ENCODE measurements at places on chromosomes 6 and 20.

DNA sequence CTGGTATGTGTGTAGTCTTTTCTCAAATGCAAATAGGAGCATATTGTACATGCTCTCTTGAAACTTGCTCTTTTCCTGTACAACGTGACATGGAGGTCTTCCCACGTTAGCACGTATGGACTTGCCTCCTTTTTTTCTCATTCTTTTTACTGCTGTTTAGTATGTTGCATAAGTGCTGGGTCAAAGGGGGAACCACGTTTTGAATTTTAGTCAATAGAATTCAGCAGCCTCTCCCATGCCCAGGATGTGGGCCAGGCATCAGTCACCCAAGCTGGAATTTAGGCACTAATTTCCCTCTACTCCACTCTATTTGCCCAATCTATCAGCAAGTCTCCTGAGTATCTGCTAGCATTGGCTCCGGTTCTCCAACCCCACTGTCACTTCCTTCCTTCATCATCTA lies 41.5 kb upstream of the RNF24 start:
- DNase-seq = no peak

DNA sequence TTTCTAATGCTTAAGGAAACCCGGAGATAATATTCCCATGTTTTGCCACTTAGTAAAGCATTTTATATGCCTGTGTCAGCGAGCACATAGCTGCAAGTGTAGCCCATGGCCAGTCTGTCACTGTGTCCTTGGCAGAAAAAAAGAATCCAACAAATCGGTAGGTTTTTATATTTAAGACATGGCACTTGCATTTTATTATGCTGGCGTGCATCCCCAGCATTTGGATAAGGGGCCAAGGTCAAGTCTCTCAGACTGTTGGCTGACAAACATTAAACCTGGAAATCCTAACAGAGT lies 1.2 kb upstream of the ZNF184 start:
- no peak for DNase-seq

DNA sequence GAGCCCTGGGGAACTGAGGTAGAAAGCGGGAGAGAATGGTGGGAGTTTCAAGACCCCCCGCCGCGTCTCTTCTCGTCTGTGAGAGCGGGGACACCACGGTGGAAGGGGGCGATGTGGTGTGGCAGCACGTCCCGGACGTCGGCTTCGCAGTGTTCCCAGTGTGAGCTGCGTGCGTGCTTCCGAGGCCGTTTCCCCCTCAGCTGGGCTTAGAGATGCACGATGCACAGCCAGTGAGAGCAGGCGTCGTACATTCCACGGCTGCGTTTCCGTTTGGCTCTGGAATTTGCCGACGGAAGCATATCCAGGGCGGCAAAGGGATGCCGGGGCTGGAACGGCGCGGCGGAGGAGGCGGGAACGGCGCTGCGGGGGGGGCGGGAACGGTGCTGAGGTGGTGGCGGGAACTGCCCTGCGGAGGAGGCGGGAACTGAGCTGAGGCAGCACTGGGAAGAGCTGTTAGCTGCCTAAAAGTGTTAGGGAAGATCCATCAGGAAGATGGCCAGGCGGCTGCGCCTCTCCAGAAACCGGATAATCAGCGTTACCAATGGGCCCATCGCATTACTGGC lies 37.7 kb downstream of the KIF25 start:
- DNase-seq = no peak

GRCh38 chr20:48877304-48877703 lies 44.2 kb upstream of the ARFGEF2 start:
- no peak for DNase-seq

GRCh38 chr6:35008858-35009257 lies 119.8 kb downstream of the ANKS1A start:
- no peak for DNase-seq

DNA sequence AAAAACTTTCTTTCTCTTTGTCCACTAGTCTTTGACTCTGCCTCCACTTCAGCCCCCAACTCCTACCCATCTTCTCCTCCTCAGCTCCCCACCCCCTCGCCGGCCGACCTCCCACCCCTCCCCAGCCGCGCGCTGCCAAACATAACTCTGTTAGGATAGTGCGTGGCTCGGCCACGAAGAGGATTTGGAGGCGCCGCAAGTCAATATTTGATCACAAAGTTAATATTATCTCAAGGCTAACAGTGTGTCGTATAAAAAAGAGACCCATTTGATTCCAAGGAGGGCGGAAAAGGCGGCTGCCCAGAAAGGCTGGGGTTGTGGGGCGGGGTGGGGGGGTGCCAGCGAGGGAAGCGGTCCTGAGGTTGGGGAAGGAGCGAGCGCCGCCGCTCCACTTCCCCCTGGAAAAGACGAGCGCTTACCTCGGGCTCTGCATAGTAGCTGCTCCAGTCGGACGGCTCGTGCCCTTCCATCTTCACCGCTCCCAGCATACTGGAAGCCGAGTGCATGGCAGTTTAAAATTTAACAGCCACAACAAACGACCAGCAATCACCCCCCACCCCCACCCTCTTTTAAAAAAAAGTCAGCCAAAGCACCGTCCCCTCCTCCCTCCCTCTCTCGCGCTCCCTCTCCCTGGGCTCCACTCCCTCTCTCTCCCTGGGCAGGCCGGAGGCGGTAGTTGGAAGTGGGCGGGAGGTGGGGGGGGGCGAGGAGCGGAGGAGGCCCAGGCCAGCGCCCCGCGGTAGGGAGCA lies 425 bp downstream of the FOXA2 start:
- DNase-seq = no peak

- DNase-seq = no peak
Observed at GRCh38 chr6:11092668-11093375, 812 bp upstream of the SMIM13 start.

DNA sequence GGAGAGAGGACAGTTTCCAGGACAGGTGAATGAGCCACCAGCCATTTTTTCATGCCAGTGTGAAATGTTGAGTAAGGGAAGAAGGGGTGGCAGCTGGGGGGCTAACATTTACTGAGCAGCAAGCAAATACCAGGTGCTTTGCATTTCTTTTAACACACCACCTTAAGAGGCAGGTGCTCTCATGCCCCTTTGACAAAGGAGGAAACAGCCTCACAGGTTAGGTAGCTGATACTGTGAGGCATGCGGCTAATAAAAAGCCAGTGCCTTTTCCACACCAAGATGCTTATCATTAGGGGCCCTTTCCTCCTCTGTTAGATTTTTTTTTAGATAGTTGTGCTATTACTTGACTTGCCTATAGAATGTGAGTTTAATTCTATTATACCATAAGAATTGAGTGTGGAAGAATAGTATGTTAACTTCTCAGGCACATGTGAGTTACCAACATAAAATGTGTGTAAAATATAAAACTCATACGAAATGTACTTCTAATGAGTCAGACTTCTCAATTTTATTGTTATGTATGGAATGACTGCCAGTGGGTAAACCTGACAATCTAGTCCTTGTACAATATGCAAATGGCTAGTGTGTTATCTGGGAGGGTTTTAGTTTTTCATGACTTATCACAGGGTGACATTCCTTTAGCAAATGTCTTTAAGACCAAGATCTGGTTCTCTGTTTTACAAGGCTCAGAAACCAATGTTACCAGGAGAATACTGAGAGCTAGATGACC lies 260.0 kb downstream of the TMEM242 start:
- DNase-seq = no peak

- no peak for DNase-seq
Observed at GRCh38 chr6:116144605-116145004, 18.7 kb upstream of the COL10A1 start.

- DNase-seq = no peak
Observed at GRCh38 chr20:20439602-20440190, 71.8 kb downstream of the INSM1 start.

- DNase-seq = no peak
Observed at GRCh38 chr6:44681761-44682160, 294.3 kb downstream of the CDC5L start.

DNA sequence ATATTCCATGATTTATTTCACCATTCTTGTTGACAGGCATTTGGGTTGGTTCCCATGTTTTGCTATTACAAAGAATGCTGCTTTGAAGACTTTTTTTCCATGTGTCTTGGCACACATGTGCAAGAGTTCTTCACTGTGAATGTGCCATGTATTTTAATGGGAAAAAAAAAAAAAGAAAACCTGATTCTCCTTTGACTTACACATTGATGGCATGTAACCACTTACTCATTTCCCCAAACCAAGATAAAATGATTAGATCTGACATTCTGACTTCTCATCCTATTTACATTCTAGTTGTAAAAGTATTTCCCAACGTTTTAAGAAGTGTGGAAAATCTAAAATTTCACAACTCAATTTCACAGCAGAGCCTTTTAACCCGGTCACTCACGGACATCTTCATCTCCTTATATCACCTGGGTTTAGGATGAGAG lies 4.4 kb downstream of the CAP2 start:
- DNase-seq = no peak

GRCh38 chr6:154414021-154414813 lies 57.6 kb upstream of the IPCEF1 start:
- no peak for DNase-seq

- no peak for DNase-seq
Observed at GRCh38 chr6:122730775-122731386, 48.6 kb upstream of the FABP7 start.

DNA sequence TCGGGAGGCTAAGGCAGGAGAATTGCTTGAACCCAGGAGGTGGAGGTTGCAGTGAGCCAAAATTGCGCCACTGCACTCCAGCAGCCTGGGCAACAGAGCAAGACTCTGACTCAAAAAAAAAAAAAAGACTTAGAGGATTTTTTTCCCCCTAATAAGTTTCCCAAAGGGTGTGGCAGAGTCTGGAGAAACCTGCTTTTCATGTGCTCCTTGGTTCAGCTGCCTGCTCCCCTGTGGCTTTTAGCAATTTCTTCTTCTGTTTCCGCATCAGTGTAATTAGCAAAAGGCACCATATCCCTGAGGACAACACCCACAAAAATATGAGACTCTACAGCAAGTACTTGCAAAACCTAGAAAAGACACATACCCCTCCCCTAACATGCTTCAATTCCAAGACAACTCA lies 28.6 kb upstream of the ZNF133 start:
- DNase-seq = no peak

DNA sequence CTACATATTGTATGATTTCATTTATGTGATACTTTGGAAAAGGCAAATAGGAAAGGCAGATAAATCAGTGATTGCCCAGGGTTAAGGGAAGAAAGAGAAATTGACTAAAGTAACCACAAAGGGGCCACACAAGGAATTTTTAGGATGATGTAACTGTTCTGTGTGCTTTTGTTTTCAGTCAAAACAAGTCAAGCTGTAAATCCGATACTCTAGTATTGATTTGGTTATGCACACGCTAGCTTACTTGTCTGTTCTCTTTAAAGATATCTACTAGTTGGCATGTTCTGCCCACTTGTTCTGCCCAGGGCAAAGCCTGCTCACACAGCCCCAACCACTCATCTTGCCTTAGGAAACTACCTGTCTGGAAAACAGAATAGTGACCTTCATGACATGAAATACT lies 6.4 kb downstream of the FBXL4 start:
- no peak for DNase-seq

DNA sequence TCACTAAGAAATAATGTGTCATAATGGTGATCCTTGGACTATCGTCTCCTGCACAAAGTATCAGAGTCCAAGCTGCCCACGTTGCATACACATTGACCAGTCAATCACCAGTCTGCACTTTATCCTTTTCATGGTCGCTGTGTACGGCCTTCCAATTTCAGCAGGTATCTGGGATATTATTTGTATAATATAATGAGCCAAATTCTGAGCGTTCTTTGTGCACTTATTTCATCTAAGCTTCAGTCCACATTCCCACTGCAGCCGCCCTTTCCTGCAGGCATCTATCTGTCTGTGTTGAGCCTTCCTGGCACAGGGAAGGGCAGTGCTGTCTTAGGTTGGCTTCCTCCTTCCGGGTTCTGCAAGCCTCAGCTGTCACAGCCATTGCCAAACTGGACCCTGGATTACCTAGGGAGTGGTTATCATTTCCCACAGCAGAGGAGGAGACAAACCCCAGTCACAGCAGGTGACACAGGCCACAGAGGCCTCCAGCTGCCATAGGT lies 174.3 kb downstream of the TTLL2 start:
- DNase-seq = no peak
